Stimulated activated CD4-positive, alpha-beta T cell treated with anti-CD3 and anti-CD28 coated beads, Interleukin-2, amount 100 ng/mL, for 48 hours (primary cell): ENCODE measurements at places on chromosomes 5 and 9.

DNA sequence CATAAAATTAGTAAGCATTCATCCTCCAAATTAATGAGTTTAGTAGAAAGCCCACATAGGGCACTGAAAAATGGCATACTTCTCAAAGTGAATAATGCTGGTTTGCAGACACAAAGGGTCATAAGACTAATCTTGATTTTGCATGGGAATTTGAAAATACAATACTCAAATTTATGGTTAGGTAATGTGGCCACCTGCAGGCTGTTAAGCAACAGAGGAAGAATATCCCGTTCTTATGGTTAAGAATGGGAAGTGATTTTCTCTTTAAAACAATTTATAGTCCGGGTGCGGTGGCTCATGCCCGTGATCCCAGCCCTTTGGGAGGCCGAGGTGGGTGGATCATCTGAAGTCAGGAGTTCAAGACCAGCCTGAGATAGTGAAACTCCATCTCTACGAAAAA is 9.4 kb upstream of the PLCXD3 start:
- no peak for DNase-seq

GRCh38 chr5:124477577-124477976 is 268.9 kb downstream of the ZNF608 start:
- DNase-seq = no peak

- no peak for DNase-seq
Observed at GRCh38 chr9:99130069-99130468, 25.2 kb downstream of the TGFBR1 start.

GRCh38 chr9:123187131-123187530 is 81.3 kb downstream of the STRBP start:
- no peak for DNase-seq

GRCh38 chr9:73863924-73864323 is 633.2 kb upstream of the RORB start:
- DNase-seq = no peak
